ENCODE measurements at places on chromosomes 3 and 15.

DNA sequence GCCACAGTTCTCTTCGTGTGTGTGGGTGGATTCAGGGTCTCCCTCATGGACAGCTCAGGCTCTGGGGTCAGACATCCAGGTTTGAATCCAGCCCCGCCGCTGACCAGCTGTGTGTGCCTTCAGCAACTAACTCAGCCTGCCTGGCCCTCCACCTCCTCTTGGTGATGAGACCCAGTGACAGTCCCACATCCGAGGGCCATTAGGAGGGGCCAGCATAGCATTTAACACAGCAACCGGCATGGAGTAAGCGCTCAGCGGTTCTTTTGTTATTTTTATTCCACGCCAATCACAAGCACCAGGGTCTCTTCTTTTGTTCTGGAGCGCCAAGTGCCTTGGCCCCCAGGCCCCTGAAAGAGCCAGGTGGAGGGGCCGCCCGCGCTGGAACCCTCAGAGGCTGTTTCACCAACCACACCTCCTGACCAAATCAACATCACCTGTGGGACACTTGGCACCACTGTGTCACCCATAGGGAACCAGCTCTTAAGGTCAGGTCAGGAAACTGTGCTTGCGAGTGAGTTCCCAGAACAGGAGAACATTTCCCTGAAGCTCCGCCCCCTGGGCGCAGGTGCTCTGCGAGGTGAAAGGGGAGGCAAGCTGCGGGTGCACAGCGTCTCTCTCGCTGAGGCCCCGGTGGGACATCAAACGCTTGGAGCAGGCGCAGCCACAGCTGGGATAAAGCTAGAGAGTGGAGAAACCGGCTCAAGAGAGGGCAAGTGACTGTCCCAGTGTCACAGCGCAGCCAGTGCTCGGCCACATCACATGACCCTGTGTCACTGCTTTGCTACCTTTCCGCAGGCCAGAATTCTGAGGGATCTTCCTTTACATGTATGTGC lies 311.3 kb downstream of the UACA start:
- DNase-seq: no peak

DNA sequence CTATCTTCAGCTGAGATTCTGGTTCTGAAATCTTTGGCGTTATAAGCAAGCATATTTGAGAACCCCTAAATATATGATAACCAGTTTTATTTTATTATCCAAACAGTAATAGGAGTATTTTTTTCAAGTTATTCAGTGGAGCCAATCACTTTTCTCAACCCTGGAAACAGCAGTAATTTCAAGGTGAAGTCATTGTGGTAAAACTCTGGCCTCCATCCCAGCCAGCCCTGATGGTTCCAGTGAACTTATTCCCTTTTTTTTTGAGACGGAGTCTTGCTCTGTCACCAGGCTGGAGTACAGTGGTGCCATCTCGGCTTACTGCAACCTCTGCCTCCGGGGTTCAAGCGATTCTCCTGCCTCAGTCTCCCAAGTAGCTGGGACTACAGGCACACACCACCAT lies 545.4 kb upstream of the IL12A start:
- no peak for DNase-seq

DNA sequence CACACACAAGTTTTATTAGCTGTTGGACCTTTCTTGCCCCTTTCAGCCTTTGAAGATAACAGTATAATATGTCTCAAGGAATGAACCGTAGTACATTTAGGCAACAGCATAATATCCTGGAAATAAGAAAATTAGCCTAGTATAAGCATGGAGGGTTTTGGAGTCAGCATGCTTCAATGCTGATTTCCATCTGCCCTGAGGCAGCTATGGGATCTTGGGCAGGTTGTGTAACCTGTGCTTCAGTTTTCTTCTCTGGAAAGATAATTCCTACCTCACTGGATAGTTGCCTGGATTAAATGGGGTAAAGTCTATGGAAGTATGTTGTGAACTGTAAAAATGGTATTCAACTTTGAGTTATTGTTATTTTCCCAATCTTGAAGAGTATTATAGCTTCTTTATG lies 1.6 kb downstream of the DHX30 start:
- no peak for DNase-seq

DNA sequence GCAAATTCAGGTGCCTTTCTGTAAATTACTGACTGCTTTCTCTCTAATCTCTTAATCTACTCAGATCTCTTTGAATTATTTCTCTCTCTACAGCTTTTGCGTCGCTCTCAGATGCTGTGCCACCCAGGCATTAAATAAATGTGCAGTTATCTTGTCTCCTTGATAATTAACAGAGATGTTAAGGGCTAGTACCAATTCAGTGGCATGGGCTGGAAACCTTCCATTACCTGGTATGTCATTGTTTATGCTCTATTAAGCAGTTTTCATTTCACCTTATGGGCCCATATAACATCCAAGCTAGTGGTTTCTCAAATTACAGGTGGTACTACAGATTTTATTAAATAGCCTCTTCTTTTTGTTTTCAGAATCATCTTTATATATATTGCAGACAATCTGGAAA lies 66.0 kb downstream of the PEX5L start:
- DNase-seq: no peak

DNA sequence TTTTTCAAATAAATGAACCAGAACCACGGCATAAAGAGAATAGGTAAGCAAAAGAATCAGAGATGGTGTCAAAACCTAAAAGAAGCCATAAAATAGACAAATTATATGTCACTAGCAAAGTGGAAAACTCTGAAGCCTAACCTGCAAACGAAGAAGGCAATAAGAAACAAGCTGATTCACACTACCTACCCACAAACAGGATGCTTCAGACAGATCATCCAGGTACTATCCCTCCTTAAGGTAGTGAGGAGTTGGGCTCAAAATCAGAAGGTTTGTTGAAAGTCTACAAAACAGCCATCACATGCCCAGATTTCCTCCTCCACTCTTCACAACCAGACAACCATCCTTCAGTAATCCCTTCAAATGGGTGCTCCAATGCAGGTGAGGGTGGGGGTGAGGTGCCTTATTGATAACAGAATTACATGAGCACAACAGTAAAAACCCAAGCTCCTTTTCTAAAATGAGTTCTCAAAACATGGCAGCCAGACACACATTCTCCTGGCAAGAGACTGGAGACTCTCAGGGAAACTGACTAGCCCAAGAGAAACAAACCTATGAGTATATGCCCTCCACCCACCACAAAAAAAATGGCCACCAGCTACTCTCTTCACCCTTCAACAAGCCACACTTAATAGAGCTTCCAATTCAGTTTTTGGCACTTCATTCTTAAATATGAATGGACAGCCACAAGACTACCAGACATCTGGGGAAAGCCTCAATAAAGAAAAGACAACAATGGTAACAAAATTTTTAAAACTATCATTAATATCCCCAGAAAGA lies 6.4 kb downstream of the KPNA1 start:
- no peak for DNase-seq

DNA sequence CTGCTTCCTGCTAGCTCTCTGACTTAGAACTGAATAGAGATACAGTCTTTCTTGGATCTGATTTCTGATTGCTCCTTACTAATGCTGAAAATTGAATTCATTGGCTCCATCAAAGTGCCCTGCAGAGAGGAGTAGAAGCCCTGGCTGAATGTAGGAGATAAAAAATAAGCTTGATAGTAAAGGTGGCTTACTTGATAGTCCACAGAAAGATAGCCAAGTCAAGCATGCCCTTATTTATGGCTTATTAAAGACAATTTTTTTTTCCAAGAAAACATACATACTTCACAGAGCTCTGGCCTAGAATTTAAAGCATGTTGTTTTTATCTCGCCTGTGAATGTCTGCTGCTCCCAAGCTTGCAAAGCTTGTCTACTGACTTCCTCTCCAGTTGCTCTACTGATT lies 124.6 kb upstream of the CADPS start:
- DNase-seq: no peak

GRCh38 chr3:185405664-185406063 lies 42.7 kb downstream of the MAP3K13 start:
- DNase-seq: no peak

- DNase-seq: peak; percentile 87
Measured at GRCh38 chr15:63371297-63371918, 10.2 kb downstream of the CA12 start.

- DNase-seq: no peak
Measured at GRCh38 chr15:98547275-98547674, 101.1 kb upstream of the IGF1R start.

- no peak for DNase-seq
Measured at GRCh38 chr15:94749811-94750617, 518.7 kb downstream of the MCTP2 start.

DNA sequence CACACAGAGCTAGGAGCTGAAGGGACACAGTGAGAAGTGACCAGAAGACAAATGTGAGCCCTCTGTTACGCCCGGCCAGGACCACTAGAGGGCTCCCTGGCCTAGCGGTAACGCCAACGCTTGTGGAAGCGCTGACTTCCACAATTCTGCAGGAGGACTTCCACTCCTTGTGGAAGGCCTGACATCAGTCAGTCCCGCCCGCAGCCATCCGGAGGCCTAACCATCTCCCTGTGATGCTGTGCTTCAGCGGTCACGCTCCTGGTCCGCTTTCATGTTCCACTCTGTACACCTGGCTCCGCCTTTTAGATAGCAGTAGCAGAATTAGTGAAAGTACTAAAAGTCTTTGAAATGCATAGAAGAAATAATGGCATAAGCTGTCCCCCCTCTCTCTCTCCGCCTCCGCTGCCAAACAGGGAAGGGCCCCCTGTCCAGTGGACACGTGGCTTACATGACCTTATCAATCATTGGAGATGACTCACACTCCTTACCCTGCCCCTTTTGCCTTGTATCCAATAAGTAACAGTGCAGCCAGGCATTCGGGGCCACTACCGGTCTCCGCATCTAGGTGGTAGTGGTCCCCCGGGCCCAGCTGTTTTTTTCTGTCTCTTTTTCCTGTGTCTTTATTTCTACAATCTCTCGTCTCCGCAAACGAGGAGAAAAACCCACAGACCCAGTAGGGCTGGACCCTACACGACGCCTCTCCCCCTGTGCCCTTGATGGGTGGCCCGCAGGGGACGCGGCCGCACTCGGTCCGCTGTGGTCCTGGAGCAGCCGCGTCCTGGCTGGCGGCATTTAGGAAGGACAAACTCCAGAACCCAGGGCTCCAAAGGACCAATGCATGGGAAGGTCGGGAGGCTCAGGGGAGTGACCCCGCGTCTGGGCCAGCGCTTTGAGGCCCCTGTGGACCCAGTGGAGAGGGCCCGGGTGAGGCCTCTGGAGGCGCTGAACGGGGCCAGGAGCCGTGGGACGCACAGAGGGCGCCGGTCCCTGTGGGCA lies 27.0 kb upstream of the RPL32 start:
- DNase-seq: peak; percentile 90

GRCh38 chr3:58630076-58630709 lies 36.4 kb downstream of the FAM3D start:
- peak; percentile 73 for DNase-seq

DNA sequence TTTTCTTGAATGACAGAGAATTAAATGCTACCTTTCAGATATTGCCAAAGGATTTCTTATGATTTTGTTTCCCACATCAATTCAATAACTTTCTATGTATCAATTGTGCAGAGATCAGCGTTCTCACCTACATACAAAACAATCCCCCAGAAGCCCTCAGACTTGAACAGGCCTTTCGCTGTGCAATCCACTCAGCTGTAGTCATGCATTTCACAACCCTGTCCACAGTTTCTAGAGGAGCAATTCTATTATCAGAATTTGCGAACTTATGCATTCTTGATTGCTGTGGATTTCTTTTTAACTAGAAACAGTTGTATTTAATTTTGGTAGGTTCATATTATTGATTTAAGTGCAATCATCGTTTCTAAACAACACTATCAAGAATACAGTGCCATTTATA lies 13.7 kb upstream of the ALCAM start:
- DNase-seq: no peak

DNA sequence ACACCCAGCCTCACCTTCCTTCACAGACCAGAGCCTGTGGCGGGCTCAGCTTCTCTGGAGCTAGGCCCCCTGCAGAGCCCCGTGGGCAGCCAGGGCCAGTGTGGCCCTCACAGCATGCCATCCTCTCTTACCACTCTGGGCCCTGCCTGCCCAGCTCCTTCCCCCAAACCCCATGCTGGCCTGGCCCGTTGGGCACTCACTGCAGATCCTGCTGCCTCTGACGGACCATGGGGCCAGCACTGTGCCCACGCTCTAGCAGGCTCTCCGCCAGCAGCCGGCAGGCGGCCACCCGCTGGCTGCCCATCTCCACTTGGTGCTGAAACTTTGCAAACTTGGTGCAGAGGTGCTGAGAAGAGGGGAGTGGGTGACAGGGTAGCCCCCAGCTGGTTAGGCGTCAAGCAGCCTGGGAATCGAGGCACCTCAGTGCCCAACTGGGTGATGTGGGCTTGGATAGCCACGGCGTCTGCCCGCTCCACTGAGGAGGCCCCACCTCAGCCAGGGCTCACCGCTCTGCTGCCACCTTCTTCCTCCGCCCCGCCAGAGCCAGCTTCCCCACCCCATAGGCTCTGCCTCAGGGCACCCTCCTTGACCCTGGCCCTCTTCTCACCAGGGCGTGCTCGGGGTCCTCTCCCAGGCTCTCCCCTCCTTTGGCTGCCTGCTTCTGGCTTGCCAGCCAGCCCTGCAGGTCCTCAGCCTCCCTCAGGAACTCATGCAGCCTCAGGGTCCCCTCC lies 22.5 kb downstream of the SPTBN5 start:
- no peak for DNase-seq

GRCh38 chr3:77160931-77161497 lies 121.1 kb downstream of the ROBO2 start:
- no peak for DNase-seq

GRCh38 chr15:28273468-28273867 lies 48.5 kb downstream of the HERC2 start:
- DNase-seq: peak; percentile 49

- no peak for DNase-seq
Measured at GRCh38 chr15:37245358-37245757, 145.0 kb upstream of the MEIS2 start.

- peak; percentile 65 for DNase-seq
Measured at GRCh38 chr3:21273259-21274025, 477.6 kb downstream of the ZNF385D start.

DNA sequence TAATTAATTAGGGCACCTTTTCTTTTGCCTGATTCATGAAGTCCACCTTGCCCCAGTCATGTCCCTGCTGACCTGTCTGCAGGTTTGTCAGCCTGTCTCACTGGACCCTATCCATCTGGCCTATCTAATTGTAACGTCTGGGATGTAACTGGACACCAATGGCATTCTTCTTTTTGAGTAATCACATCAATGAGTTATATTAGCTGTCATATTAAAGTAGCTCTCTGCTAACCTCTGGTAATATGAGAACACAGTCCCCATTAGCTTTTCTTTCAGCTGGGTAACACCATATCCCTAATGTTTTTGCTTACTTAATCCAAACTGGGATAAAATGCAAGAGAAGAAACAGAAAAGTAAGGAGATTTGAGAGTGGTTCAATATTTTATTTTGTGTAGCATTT lies 166.2 kb upstream of the VEPH1 start:
- DNase-seq: no peak

Measured in fibroblast of pulmonary artery (primary cell).